ENCODE measurements at places on chromosomes 4 and X.

- peak; percentile 67 for DNase-seq
Observed at GRCh38 chr4:7808752-7809151, 130.9 kb downstream of the AFAP1 start.

- DNase-seq: peak; percentile 15
Observed at GRCh38 chr4:82467471-82467870, 37.1 kb downstream of the ENOPH1 start.

DNA sequence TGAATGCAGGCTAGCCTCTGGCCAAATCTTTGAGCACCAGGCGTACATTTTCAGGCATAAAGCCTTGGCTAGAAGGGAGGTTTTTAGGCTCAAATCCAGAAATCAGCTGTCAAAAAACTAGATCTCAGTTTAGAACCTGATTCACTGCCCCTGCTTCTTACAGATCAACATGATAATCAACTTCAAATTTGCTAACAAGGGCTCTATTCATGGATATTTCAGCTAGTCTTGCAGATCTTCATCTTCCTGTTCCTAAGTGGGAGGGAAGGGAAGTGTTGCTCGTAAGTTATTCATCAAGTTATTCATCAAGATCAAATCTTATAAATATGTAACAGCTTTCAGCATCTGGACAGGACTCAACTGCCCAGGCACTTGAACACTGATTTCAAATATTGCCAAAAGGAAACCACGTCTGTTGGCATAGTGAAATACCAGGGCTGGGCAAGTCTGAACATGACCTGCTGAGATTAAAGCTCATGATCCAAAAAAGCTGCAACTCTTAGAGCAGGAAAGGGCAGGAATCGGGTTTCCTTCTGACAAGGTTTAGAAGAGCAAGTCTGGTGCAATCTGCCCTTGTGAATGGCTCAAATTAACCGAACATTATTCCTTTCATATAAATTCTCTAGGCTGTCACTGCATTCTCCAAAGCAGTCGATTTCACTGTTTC, 200.3 kb downstream of the PDGFC start:
- DNase-seq: peak; percentile 93

GRCh38 chr4:174528226-174528625, 5.9 kb upstream of the HPGD start:
- DNase-seq: no peak

DNA sequence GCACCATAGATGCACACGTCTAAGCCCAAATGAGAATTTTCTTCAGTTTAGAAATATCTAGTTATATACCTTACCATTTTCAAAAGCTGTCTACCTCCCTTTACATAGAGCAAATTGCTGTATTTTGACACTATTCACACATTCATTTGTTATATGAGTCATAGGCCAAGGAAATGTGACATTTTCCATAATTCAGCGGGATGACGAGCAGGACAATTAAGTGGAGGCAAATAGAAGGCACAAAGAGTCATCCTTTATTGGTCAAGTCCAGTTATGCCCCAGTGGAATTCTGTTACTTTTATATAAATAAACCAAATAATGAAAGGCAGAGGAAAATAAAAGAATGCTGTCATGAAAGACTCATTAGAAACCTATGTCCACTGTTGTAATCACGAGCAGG, 27.9 kb downstream of the FGF13 start:
- no peak for DNase-seq

DNA sequence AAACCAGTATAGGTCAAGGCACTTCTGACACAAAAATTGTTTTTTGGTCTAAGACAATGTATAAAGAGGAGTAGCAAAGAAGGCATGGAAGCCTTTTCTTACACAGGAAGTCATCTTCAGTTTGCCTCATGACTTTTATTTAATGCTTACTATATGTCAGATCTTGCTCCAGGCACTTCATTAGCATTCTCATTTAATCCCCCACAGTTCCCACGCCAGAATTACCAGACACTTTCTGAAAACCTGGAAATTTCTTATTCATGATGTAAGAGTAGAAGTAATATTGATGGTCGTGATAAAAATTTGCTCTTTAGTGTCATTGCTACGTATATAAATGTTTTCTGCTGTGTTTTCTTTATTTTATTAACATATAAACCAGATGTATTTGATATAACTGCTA, 39.2 kb downstream of the ARHGEF38 start:
- DNase-seq: no peak

DNA sequence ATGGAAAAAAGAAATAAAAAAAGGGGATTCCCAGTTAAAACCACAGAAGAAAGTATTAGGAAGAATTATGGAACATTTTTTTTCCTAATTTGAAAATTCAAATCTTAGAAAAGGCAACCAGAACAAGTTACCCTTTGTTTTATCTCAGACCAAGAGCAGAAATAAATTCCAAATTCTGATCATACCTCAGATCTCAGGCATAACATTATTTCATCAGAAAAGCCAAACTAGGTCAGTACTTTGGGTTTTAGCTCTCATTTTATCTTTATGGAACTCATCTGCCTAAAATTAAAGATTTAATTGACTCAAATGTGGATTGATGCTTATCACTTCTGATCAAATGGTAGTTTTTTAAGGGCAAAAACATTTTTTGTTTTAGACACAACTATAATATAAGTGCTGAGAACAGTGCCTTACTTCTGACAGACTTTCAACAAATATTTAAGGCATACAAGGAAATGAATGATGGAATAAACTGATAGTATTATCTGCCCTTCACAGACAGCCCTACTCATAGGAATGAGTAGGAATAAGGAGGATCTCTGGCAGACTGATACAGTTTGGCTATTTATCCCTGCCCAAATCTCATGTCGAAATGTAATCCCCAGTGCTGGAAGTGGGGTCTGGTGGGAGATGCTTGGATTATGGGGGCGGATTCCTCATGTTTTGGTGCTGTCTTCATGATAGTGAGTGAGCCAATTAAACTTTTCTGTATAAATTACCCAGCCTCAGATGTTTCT, 245.3 kb upstream of the PITX2 start:
- peak; percentile 39 for DNase-seq

- DNase-seq: peak; percentile 53
Observed at GRCh38 chr4:1746265-1746691, 25.0 kb downstream of the TACC3 start.

- DNase-seq: no peak
Observed at GRCh38 chr4:26127851-26128337, 192.9 kb upstream of the RBPJ start.

Data from AG10803 (cell line).